ENCODE measurements at places on chromosomes 4 and X.
A peak's percentile ranks its signal among the peaks of the same experiment; 100 is the strongest.

- DNase-seq = no peak
These were observed 3.1 kb downstream of the PPBP start for GRCh38 chr4:73984736-73985527.

- no peak for DNase-seq
These were observed 310.7 kb downstream of the STK32B start for GRCh38 chr4:5361968-5362367.

- no peak for DNase-seq
These were observed 48.9 kb upstream of the GPR174 start for GRCh38 chrX:79095441-79096041.

- no peak for DNase-seq
These were observed 105.8 kb upstream of the RPS6KA3 start for GRCh38 chrX:20372533-20372932.

- peak; percentile 23 for DNase-seq
These were observed 9.1 kb downstream of the LAMTOR3 start for GRCh38 chr4:99885063-99885664.

DNA sequence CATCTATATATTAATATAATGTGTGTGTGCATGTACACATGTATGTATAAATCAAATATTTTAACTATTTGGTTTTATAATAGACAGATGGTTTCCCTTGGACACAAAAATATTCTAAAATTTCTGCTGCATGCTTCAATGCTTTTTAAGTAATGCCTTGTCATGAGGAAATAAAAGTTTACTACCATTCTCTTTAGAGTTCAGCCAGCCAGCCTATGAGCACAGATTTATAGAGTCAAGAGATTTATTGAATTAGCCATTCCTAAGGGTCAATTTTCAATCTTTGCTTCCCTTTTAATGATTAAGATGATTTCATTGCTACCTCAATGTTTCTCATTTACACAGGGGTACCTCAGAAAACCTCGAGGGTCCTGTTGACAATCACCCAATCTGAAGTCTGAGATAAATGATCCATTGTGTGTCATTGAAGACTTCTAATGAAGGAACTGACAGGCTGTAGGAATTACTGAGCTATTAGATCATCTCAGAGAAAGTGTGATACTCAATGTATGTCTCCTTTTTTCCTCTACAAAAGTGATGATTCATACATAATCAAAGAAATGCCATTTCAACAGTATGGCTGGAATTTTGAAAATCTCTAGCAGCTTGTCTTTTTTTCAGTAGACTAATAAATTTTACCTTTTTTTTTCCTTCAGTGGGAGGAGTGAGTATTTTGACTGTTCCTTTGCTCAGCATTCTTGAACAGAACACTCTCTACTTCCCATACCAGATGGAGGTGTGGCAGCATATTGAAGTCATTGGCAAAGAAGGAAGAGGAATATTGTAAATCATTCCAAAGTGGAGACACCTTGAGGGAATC is 222.6 kb upstream of the PCDH18 start:
- no peak for DNase-seq

- no peak for DNase-seq
These were observed at the start of gene ING2 for GRCh38 chr4:183504930-183505610. TSS of gene ING2 (plus strand) at chr4:183505058. CDS start at chr4:183505196, 138 bp downstream.

DNA sequence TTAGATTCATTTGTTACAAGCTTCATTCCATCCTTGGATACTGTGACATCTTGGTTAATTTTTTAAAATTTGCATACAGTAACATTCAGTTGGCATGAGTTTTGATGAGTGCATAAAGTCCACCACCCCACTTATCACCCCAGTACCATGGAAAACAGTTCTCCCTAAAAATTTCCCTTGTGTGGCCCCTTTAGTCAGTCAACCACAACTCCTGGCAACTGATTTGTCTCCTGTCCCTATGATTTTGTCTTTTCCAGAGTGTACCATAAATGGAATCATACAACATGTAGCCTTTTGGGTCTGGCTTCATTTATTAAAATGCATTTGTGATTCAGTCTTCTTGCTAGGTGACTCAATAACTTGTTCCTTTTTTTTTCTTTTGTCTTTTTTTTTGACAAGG is 29.9 kb downstream of the RP2 start:
- DNase-seq = no peak

- DNase-seq = no peak
These were observed 56.4 kb downstream of the SPCS3 start for GRCh38 chr4:176376032-176376614.

DNA sequence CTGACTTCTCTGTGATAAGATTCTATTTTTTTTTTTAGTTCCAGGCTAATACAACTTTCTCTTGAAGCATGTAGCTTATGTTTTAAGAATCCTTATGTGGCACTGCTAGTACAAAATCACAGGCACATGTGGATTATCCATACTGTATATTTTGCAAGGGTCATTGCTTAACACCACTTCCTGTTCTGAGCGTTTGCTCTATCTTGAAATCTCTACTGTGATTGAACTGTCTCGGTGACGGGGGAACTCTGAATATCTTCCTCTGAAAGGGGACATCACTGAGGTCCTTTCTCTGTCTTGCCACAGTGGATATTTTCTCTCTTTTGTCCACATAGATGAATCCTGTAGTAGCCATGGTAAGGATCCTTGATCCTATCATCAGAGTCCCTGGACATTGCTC is 2.1 kb upstream of the WFS1 start:
- DNase-seq = no peak

- DNase-seq = no peak
These were observed 50.4 kb upstream of the PGAM4 start for GRCh38 chrX:78019586-78020483.

- no peak for DNase-seq
These were observed 22.2 kb downstream of the PHKA2 start for GRCh38 chrX:18961686-18962085.

DNA sequence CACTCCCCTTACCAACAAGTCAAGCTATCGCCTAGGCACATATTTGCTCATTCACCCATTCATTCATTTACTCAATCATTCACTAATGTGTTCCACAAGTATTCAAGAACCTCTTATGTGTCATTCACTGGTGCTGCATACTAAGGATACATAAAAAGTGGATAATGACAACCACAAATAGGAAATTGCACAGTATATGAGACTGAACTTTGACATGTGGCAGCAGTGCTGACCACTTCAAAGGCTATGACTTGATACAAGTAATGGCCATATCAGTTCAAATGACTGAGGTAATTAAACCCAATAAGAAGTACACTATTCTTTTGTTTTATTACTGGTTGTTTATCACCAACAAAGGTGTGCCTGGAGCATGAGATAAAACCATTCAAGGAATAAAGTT is 282.5 kb downstream of the KLHL13 start:
- no peak for DNase-seq

DNA sequence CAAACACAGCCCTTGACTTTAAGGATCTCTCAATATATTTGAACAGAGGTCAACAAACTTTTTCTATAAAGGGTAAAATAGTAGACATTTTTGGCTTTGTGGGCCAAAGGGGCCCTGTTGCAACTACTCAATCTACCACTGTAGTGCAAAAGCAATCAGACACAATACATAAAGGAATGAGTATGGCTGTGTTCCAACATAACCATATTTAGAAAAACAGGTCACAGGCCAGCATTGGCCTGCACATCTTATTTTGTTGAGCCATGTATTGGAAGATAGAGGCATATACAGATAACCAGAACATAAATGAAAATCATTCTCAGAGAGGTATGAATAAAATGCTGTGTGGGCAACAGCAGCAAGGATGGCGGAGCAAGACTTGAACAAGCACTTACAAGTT is 49.8 kb downstream of the MID1 start:
- DNase-seq = no peak

GRCh38 chrX:15601932-15602331 is 1.2 kb upstream of the ACE2 start:
- no peak for DNase-seq

DNA sequence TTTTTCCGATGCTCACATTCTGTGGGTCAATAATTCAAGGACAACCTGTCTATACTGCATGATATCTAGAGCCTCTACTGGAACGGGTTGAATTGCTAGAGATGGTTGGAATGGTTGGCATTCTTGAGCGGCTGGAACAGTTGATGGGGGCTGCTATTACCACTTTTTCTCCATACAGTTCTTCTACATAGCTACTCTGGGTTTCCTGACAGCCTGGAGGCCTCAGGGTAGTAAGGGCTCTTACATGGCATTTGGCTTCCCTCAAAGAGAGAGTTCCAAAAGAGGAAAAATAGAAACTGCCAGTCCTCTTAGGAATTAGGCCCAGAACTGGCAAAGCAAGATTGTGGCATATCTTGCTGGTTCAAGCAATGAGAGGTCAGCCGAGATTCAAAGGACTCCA is 53.1 kb downstream of the NAA11 start:
- no peak for DNase-seq

GRCh38 chrX:12950851-12951594 is 23.9 kb upstream of the TMSB4X start:
- peak; percentile 79 for DNase-seq

DNA sequence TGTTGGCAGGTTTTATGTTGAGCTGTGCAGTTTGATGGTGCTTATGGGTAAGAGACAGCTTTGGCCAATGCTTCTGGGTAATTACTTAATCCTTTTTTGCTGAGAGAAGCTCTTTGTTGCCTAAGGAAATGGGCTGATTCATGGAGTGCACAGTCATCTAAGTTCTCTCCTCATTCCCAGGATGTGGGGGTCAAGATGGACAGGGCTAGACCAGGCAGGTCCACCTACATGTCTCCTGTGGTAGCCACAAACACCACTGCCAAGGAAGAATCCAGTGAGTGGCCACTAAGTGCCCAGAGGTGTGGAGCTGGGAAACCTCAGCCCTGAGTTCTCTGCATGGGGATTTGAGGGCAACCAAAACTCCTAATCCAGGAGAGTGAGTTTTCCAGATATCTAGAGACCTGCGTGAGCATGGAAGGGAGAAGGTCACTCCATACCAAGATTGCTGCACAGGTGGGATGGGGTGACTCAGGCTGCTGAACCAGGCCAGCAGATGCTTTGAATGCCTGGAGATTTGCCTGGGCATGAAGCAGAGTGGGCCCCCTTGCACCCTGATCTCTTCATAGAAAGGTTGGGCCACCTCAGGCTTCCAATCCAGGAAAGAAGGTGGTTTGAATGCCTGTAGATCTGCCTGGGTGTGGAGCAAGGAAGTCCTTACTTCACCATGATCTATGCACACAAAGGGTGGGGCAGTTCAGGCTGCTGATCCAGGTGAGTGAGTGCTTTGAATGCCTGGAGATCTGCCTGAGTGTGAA is 234.8 kb upstream of the GNPDA2 start:
- DNase-seq = no peak

GRCh38 chr4:182294451-182294850 is 51.2 kb downstream of the TENM3 start:
- no peak for DNase-seq

DNA sequence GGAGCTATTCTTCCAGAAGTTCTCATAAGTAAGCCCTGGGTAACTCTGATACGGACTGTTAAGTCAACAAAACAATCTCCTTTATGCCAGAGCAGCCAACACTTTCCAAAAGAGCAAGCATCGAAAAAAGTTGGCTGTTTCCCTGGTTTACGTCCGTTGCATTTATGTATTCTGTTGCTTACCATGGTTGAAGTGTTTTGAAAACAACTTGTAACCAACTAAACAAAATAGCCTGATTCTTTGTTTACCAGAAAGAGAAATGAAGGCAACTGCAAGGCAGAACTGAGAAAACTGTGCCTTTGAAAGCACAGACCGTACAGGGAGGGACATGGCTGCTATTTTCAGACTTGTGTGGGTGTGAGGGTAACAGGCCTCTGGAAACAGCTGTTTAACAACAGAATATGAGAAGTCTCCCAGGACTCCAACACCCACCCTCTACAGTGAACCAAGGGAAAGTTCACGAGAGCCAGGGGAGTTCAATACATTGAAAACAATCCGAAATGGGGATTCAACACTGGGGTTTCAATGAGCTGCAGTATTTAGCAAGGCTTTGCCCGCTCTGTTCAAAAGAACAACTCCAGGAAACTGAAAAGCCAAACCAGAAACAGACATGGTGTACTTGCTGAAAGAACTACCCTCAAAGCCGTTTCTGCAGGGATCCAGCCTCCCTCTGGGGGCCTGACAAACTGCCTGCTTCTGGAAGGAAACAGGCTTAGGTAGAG is 95.8 kb upstream of the EGFL6 start:
- no peak for DNase-seq

GRCh38 chr4:58359590-58359989 is 1249.4 kb upstream of the IGFBP7 start:
- no peak for DNase-seq

DNA sequence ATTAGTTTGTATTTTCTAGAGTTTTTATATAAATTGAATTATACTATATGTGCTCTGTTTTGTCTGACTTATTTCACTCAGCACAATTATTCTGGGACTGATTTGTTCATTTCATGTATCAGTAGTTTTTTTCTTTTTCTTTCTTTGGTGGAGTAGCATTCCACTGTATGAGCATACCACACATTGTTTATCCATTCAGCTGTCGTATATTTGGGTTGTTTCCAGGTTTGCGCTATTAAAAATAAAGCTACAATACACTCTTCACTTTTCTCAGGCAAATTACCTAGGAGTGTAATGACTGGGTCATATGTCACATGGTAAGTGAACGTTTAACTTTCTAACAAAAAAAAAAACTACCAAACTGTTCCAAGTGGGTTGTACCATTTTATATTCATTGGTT is 9.6 kb upstream of the OTUD4 start:
- no peak for DNase-seq

GRCh38 chr4:1793496-1793840 is 375 bp downstream of the FGFR3 start:
- peak; percentile 24 for DNase-seq

DNA sequence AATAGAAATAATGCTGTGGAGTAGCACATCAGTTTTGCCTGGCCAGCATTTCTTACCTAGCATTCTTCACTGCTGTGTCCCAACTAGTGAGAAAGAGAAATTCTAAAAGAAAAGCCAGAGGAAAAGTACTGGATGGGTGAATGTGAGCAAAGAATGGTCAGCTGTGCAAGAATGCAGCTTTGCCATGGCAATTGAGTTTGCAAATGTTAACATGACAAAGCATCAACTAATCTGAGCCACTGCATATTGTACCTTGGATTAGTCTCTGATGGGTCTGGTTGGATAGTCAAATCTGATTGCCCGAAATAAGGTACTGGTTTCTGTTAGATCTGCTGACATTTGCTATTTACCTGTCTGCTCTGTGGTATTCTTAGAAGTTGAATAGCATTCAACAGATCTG is 38.7 kb downstream of the ADD1 start:
- no peak for DNase-seq
